ENCODE measurements at places on chromosomes 16 and 17.

DNA sequence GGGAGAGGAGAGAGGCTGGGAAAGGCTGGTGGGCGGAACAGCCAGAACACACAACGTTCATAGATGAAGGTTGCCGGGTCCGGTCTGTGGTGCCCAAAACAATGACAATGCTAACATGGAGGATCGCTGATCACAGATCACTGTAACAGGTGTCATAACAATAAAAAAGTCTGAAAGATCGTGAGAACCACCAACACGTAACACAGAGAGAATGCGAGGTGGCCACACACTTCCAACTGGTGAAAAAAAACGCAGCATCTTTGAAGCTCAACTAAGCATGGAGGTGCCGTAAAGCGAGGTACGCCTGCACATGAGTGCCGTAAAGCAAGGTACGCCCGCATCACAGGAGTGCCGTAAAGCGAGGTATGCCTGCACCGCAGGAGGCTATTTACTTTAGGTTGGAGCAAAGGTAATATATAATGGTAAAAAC, 42.3 kb downstream of the ABR start:
- no peak for DNase-seq

GRCh38 chr16:75589306-75589705, 23.1 kb downstream of the GABARAPL2 start:
- DNase-seq, result no peak

DNA sequence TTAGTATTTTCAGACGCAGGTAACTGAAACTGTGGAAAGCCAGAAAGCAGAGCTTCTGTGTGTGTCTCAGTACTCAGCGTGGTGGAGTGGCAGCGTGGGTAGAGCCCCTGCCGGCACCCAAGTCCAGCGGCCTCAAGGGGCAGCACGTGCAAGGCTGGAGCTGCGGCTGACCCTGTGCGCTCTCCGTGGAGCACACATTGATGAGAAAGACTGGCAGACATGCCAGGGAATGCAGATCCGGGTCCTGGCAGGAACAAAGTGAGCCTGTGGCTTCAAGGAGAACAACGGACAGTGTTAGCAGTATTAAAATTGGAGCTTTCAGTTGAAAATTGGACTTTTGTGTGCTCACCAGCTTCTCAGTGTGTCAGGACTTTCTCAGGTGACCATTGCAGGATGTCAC, 23.3 kb downstream of the ZC3H18 start:
- DNase-seq, result no peak

GRCh38 chr16:68728523-68728922, 8.6 kb upstream of the CDH1 start:
- DNase-seq, result no peak

DNA sequence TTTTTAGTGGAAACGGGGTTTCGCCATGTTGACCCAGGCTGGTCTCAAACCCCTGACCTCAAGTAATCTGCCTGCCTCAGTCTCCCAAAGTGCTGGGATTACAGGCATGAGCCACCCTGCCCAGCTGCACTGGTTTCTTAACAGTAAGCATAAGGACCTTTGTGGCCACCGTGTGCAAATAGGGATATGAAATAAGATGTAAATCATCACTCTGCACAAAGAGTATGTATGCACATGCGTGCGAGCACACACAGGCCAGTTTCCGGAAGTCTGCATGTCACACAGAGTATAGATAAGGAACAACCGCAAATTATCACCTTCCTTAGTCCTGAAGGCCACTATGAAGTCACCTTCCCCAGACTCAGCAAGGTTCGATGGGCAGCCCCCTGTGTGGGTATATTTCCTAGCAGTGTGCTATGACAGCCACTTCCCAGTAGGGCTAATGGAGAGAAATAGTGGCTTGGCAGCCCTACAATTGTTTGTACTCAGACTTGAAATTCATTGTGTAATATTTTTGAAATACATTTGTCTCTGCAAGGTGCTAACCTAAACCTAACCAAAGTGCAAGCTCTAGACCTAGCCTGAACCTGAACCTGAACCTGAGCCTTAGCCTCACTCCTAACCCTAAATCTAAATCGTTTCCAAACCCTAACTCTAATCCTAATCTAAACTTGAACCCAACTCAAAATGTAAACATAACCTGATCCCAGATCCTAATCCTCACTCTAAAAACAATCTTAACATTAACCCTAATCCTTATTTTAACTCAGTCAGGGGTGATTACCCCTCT, 48.4 kb upstream of the SKAP1 start:
- no peak for DNase-seq

- DNase-seq, result no peak
Measured at GRCh38 chr17:71914042-71914441, 206.8 kb upstream of the SOX9 start.

- DNase-seq, result no peak
Measured at GRCh38 chr17:48068491-48068961, 20.4 kb downstream of the NFE2L1 start.

- no peak for DNase-seq
Measured at GRCh38 chr17:65202844-65203571, 65.8 kb downstream of the RGS9 start.

DNA sequence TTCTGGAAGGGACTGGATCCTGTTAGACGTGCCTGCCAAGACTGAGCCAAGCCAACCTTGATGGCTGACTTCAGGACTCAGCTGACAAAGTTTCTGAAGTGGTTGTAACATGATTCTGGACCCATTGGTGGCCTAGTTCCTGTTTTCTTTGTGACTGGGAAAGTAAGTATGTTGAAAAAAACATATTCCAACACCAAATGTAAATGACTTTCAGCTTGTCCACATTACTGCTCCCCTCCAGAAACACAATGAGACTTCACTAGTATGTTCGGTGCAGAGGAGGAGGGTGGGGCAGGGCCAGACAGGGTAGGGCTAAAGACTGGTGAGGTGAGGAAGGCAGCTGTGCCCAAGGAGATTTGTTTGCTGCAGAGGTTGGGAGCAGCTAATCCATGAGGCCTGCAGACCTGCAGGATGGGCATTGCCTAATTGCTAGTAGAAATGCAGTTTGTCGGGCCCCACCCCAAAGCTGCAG, 26.4 kb downstream of the NMT1 start:
- DNase-seq, result no peak

DNA sequence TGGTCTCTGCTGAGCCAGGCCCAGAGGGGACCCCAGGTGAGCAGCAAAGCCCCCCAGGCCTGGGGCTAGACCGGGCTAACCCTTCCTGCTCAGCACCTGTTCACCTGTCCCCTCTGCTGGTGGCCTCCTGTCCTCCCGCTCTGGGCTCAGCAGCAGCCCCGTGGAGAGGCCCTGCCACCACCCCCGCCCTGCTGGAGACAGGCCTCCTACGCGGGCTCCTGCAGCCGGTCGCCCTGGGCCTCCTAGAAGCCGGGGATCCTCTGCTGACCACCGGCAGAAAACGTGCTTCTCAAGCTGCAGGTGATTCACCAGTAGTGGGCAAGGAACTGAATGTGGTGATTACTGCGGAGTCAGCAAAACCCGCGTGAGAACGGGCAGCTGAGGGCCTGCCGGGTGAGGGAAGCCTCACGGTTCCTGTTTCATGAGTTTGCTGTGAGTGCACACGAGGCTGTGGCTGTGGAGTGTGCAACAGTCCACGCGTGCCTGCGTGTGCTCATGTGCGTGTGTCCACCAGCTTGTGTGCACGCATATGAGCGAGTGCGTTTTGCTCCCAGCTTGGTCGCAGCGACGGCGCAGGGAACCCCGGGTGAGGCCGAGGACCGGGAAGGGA, 792 bp downstream of the SECTM1 start:
- DNase-seq, result no peak

DNA sequence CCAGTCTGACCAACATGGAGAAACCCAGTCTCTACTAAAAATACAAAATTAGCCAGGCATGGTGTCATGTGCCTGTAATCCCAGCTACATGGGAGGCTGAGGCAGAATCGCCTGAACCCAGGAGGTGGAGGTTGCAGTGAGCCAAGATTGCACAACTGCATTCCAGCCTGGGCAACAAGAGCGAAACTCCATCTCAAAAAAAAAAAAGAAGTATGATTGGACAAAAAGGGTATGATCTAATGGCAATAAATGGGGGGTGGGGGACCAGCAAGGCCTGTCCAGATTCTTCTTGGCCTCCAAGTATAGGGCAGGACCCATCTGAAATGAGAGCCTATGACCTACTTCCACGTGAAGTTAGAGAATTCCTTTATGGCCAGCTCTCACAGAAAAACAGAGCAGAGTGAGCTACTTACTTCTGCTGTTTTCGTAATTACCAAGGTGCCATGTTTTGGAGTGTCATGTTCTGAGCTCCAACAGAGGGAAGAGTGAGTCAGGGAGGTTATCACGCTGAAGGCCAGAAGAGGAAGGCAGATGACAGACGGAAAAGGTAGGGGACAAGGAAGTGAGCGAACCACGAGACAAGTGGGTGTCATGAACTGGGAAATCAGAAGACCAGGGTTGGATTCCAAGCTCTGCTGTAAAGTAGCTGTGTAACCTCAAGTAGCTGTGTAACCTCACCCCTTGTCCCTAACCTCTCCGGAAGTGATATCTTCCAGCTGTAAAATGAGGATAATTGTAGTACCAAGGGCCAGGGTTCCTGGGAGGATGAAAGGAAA, 3.6 kb upstream of the ZMYND15 start:
- no peak for DNase-seq
